ENCODE measurements at places on chromosomes 3 and 15. TPM values are rescaled to one million over a fixed set of nuclear protein-coding genes. Genes with fewer than 3 reads are reported as not detected.

DNA sequence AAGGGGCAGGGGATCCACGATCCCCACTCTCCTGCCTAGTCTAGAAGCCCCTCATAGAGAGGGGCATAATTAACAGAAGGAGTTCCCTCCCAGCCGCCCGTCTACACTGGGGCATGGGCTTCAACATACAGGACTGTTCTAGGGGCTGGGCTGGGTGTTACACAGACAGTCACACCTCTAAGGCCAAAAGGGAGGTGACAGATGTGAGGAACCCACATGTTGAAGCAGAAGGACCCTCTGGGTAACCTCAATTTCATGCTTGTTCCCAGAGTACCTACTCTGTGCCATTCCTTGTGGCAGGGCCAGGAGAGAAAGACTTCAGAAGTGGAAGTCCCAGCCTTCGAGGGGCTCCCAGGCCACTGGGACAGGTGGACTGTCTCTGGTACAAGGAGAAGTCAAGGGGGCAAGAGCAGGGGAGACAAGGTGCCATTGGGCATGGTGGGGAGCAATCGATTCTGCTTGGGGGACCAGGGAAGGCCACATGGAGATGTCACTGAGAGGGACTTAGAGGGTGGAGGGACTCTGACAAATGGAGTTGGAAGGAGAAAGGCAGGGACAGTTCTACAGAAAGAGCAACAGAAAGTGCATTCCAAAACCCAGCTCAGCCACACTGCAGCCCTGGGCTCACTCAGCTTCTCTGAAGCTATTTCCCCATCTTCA is 71.3 kb downstream of the CPN2 start:
- DNase-seq = no peak

DNA sequence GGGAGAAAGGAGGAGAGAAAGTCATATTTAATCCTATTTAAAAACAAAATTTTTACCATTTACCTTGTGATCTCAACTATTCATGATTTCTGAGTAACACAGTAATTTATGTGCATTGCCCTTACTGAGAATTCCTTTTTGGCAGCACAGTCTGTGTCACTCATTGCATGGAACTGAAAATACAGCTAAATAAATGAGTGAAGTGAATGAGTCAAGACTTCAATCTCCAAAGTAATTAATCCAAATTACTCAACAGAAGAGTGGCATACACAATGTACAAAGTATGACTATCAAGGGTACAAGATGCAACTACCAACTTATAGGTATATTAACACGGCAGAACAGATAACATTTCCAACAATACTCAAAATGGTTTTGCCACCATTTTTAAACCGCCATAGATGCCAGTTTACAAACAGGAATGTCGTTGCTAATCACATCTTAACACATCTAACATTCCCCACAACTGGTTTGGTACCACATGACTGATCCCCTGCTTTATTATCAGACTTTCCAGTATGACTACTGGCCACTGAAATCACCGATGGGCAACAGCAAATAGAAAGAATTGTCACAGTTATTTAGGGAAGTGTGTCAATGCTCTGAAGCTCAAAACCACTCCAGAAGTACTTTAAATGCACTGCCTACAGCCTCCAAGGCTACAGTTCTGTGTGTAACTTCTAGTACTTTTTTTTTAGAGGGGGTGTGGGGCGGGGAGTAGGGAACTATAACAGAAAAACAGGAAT is 410.4 kb downstream of the SHQ1 start:
- DNase-seq = no peak

DNA sequence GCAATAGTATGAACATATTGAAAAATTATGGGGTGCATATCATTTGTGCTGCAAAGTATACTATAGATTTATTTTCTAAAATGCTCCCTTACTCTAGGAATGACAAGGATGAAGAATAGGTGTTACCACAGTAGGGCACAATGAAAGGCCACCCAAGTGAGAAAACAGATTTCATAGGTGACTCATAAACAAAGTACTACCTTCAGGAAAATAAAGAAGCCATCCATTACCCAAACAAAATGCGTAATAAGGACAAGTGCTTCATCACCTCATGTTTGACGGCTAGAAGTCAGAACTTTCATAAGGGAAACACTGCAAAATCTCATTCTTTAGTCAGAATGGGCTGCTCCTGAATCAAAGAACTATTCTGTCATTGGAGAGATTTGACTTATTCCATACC is 116.6 kb downstream of the MFSD1 start:
- DNase-seq = no peak

DNA sequence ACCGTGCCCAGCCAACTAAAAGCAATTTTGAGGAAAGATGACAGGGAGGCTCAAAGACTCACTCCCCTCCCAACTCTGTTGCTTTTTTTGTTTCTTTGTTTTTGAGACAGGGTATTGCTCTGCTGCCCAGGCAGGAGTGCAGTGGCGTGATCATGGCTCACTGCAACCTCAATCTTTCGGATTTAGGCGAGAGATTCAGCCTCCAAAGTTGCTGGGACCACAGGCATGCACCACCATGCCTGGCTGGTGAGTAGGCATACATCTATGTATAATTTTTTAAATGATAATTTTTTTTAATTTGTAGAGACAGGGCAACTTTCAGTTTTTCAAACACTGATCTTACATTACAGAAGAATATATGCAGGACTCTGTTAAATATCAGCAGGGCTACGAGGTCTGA is 15.8 kb upstream of the THUMPD3 start:
- no peak for DNase-seq

DNA sequence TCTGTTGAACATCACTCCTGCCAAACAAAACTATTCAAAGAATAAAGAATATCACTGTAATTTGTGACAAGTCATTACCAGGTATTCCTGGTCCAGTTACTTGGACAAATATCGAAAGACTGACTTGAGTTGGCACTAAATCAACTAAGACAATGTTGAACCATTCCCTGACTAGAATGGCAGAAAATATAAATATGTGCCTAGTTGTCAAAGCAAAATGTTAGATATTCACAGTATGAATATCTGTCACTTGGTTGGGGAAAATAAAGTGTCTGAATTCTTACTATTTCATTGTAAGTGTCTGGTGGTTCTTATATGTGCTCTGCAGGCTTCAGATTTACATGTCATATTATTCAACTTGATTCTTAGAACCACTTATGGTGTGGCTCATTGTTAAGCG is 470.2 kb downstream of the NAALADL2 start:
- DNase-seq = no peak

GRCh38 chr3:133293397-133294110 is 106.3 kb upstream of the BFSP2 start:
- no peak for DNase-seq

DNA sequence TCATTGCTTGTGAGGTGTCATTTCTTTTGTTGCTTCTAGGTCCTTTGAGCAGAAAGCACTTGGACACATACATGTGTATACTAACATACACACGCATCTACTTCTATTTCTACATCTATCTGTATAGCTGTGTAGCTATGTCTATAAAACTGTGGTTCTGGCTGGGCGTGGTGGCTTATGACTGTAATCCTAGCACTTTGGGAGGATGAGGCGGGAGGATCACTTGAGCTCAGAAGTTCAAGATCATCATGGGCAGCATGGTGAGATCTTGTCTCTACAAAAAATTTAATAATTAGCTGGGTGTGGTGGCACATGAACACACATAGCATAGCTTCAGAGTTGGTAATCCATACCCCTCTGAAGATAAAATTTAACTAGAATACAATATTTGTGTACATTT is 65.0 kb upstream of the MAGI1 start:
- DNase-seq = no peak

- DNase-seq = no peak
These were observed 14.7 kb upstream of the SECISBP2L start for GRCh38 chr15:49060710-49061495.

DNA sequence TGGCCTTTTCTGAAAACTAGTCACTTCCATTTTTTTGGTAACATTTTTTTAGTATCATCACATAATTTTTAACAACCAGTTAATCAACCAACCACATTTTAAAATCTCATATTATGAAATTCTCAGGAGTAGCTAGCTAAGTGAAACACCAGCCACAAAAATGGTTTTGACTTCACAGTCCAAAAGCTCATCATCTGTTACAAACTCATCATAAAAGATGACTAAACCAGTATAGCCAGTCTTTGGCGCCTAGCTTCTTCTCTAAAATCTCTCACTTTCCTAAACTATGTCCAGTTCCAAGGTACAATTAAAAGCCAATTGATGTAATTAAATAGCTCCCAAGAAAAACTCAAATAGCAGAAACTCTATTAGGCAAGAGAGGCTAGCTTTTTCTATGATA is 88.2 kb upstream of the ZNF385D start:
- no peak for DNase-seq

DNA sequence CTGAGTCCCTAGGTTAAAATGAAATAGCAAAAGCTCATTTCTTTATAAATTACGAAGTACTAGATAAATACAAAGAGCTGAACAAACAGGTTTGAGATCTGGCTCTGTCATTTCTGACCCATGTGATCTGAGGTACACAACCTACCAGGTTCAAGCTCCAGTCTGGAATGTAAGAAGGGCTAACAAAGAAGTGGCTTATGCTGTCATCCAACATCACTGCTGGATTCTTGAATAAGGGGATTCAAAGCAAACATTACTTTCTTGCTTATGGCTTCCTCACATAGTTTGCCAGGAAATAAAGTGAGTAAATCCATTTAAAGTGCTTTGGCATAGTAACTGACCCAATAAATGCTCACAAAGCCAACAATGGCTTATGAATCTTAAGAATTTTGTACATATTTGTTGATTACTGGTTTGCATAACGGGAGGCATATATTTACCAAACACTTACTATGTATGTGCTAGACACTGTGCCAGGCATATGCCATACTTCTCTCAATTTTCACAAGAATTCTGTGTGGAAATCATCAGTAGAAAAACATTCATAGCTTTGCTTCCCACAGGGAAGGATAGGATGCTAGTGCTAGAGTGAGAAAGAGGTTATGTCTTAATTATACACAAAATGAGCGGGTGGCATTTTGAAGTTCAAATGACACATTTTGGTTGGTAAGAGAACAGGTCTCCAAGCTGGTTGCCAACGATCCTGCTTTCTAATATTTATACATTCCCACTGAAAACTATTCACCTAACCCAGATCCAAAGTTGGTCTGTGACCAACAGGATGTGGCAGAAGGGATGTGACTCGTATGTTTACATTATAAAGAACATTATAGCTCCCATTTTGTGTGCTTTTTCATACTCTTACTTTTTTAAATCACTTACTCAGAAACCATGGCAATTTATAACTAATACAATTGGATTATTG is 38.7 kb upstream of the CSPG5 start:
- no peak for DNase-seq

- DNase-seq = peak; percentile 68
These were observed 438 bp downstream of the SHOX2 start for GRCh38 chr3:158105710-158106253.

- no peak for DNase-seq
These were observed 222.1 kb downstream of the FHIT start for GRCh38 chr3:61029194-61029593.

DNA sequence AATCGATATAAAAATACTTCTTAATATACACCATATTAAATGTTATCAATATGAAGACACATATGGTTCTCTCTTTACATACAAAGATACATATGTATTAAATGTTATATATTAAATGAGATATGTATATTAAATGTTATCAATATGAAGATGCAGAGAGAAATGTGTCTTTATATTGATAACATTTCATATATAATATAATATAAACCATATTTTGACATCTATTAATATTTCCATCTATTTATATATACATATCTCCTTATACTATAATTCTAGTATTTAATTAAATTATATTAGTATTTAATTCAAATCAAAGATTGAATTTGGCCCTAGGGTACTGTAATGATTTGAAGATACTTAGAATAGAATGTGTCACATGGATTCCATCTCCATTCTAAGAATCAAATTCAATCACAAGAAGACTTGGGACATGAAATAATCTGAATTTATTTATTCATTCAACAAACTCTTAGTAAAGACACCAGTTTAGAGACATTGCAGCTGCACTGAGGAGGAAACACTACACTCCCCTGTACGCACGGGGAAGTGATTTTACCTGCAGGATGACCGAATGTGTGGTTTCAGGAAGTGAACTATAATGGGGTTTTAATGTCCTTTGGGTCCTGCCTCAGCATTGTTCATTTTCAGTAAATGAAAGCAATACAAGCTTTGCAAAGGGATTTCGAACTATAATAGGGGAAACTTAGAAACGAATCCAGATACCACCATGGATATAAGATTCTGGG is 365.1 kb downstream of the MECOM start:
- DNase-seq = no peak

DNA sequence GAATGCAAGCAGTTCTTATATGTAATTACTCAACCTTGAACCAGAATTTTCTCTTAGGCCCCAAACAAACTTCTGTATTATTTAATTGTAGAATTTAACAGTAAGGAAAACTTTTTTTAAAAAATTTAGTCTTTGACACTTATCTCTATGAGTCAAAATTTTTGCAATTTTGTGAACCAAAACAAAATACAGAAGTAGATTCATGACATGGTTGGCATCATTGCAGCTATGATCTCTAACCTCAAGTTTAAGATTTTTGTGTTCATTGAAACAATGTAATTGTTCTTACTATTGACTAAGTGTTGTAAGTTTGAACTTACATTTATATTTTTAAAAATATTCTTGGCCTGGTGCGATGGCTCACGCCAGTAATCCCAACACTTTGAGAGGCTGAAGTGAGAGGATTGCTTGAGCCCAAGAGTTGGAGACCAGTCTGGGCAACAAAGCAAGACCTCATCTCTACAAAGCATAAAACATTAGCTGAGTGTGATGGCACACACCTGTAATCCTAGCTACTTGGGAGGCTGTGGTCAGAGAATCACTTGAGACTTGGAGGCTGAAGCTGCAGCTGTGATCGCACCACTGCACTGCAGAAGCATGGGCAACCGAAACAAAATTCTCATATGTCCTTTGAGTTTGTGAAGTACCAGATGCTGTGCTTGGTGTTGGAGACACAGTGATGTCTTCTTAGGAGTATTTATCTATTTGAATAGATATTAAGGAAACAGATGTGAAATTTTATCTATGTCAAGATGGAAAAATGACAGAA is 39.7 kb downstream of the STT3B start:
- DNase-seq = no peak

DNA sequence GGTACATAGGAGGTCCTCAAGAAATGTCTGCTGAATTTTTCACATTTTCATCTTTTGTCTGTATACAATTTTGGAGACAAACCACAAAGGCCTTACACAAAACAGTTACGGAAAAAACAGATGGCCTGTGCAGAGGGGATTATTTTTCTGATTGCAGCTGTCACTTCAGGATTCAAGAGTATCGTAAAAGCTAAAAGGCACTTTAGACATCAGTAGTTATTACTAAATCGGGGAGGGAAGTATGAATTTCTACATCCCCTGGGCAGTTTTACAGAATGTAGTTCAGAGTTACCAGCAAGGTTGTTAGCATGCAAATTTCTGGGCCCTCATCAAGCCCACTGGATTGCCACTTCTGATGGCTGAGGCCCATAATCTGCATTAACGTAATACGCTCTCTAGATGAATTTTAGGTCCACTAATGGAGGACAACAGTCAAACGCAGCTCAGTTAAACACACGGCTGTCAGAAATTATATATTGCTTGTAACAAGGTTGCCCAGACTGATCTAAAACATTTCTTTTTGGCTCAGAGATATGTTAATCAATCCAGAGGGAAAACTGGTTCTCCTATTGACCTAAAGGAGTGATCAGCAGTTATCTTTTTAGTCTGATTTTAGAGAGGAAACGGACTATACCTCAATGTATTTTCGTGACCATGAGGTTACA is 1.1 kb downstream of the RIOX2 start:
- no peak for DNase-seq

- DNase-seq = no peak
These were observed 209.4 kb upstream of the DPH6 start for GRCh38 chr15:35755237-35755802.

VEPH1 gene
- total RNA-seq = not detected

WDR93 gene
- total RNA-seq = not detected

ZKSCAN7 gene
- total RNA-seq = 2.2 TPM

XIRP1 gene
- total RNA-seq = 438 TPM

GMPPB gene
- total RNA-seq = 13.7 TPM
